ENCODE measurements at places on chromosomes 6 and 20.

DNA sequence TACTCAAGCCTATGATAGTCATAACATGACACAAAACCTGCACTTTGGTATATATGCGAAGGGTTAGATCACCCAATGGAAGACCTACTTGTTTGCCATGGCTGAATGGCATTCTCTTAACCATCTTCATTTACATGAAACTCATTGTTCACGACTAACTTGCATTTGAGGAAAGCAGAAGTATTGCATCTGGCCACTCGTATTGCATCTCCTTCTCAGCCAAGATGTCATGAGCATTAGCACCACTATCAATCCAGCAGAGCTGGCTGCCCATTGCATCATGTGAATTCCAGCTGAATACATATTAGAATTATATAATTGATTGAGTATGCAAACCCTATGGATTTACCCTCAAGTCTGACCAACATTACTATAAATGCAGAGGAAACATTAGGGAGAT, 390.2 kb downstream of the LAMA2 start:
- no peak for DNase-seq

DNA sequence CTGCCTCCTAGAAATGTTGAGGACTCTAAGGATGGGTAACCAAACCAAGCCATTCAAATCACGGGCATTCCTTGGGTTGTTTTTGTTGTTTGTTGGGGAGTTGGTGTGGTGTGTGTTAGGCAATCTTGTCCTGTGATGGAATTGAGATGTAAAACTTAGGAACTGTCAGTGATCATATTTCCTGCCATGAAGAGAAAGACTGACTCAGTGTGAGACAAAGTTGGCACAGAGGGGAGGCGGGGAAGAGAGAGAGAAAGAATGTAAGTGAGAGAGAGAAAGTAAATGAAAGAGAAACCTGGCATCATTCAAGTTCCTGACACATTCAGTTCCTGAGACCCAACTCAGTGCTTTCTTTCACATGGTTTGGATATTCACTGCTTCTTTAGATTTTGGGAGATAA, 21.6 kb upstream of the FBXO30 start:
- DNase-seq = no peak

GRCh38 chr6:77707603-77708002, 54.8 kb downstream of the MEI4 start:
- no peak for DNase-seq

GRCh38 chr6:110083875-110084585, 95.4 kb downstream of the WASF1 start:
- DNase-seq = no peak

- DNase-seq = no peak
Measured at GRCh38 chr6:37622646-37623071, 75.0 kb downstream of the MDGA1 start.

GRCh38 chr6:97919631-97920030, 636.6 kb upstream of the MMS22L start:
- DNase-seq = no peak

- DNase-seq = no peak
Measured at GRCh38 chr20:46946796-46947195, 52.2 kb downstream of the EYA2 start.

GRCh38 chr6:52335576-52335975, 26.4 kb upstream of the PAQR8 start:
- no peak for DNase-seq

All from left ventricle myocardium superior (tissue), 1 donor.